ENCODE measurements at places on chromosomes 16 and 17.

DNA sequence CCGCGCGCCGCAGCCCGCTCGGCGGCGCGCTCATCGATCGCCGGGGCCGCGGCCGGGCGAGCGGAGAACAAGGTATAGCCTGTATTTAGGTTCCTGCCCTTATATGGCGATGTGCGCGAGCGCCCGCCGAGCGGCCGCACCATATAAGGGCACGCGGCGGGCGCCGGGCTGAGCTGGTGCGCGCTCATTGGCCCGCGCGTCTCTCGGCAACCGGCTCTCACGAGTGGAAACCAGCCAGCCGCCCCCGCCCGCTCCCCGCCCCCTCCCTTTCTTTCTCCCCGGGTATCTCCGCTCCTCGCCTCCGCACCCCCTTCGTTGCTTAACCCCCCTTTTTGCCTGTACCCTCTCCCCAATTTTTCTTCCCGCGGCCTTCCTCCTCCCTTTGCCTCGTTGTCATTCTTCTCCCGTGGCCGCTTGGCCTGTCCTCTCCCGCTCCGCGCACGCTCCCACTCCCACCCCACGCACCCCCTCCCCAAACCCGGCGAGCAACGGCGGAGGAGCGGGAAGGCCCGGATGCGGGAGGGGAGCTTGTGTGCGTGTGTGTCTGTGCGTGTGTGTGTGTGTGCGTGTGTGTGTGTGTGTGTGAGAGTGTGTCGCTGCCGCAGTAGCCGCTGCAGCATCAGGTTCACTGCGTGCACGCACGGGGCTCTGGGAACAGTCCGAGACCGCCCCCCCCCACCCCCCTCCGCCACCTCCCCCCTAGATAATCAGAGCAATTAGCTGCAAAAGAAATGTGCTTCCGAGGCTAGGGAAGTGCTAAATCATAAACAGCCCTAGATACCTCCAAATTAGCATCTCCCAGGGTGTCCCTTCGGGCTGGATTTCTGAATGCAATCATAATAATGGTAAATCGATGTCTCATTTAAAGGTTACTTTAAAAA lies 13.5 kb upstream of the CBX8 start:
- DNase-seq, result no peak

DNA sequence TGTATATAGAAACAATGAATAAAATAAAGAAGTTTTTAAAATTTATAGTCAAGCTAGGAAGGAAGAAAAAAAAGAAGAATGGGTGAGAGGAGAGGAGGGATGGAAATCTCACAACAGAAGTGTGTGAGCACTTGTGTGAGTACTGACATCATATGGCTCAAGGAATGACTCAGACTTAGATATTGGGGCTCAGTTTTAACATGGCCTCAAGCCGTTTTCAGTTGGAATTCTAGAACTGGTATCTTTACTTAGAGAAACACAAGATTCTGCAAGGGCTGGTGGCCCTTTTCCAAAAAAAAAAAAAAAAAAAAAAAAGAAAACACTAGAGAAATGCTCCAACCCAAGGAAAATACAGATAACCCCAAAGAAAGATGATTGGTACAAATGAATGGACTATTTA lies 55.1 kb downstream of the STXBP4 start:
- DNase-seq, result no peak

GRCh38 chr17:40511667-40512220 lies 10.3 kb upstream of the TNS4 start:
- no peak for DNase-seq

GRCh38 chr17:32396343-32396742 lies 46.4 kb downstream of the ZNF207 start:
- no peak for DNase-seq

GRCh38 chr16:52227851-52228250 lies 319.1 kb downstream of the TOX3 start:
- DNase-seq, result no peak

DNA sequence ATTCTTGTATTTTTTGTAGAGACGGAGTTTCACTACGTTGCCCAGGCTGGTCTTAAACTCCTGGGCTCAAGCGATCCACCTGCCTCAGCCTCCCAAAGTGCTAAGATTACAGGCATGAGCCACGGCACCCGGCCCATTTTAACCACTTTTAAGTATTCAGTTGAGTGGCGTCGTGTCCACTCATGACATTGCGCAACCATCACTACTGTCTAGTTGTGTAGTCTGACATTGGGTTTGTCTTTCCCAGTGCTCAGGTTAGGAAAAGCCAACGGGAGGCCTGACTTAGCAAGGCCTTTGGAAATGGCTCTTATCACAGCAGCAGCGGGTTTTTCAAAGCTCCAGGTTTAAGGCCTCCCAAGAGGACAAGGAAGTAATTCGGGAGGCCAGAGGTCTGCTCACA lies 58.7 kb downstream of the LITAF start:
- no peak for DNase-seq

DNA sequence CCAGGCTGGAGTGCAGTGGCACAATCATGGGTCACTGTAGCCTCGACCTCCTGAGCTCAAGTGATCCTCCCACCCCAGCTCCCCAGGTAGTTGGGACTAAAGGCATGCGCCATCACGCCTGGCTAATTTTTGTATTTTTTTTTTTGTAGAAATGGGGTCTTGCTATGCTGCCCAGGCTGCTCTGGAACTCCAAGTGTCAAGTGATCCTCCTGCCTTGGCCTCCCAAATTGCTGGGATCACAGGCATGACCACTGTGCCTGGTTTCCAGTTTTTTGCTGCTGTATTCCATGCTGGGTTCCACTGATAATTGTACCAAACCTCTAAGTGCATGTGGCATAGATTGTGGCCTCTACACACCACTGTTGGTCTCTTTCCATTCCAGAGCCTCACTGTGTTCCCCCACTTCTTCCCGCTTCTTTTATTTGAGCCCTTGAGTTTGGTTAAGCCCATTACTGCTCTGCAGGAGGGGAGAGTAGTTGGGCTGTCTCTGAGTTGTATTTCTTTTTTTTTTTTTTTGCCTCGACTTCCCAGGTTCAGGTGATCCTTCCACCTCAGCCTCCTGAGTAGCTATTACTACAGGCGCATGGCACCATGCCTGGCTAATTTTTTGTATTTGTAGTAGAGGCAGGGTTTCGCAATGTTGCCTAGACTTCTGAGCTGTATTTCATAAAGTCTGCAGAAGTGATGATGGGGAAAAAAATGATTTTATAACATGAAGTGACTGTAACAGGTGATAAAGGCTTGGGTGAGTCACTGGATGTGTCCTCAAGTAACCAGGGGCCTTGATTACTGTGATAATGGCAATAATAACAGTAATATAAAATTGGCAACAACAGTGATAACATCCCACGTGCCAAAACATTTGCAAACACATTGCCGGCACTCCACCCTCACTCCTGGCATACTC lies 30.0 kb downstream of the EEF2K start:
- no peak for DNase-seq

DNA sequence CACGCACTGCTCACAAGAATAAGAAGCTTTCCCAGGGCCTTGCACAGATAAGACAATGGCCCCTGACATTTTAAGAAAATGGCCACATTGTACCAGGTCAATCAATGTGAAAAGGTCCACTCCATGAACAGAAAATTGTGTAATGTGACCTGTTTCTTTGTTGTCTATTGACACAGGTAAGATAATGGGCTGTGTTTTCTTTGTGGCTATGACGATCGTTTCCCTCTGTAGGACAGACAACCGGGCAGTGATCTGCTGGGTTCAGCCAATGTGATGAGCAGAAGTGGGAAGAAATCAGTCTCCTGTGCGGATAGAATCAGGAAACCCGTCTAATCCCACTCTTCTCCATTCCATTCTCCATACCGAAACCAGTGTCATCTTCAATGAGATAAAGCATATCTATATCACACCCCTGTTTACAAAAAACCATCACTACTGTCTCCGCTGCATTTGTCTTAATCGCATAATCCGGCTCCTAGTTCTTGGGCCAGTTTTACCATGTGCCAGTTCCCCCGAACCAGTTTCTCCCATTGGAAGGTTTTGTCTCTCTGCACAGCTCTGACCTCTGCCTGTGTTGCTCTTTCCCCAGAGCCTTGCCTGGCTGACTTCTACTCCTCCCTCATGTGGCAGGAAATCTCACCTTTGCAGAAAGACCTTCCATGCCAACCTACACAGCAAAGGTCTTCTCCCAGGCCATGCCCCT lies 66.9 kb upstream of the ATF7IP2 start:
- no peak for DNase-seq

GRCh38 chr16:3716831-3717234 lies 491 bp downstream of the TRAP1 start:
- no peak for DNase-seq
